ENCODE measurements at places on chromosomes 16 and 17.
A peak's percentile ranks its signal among the peaks of the same experiment; 100 is the strongest.

GRCh38 chr16:74852500-74852875 is 77.9 kb upstream of the FA2H start:
- no peak for DNase-seq

DNA sequence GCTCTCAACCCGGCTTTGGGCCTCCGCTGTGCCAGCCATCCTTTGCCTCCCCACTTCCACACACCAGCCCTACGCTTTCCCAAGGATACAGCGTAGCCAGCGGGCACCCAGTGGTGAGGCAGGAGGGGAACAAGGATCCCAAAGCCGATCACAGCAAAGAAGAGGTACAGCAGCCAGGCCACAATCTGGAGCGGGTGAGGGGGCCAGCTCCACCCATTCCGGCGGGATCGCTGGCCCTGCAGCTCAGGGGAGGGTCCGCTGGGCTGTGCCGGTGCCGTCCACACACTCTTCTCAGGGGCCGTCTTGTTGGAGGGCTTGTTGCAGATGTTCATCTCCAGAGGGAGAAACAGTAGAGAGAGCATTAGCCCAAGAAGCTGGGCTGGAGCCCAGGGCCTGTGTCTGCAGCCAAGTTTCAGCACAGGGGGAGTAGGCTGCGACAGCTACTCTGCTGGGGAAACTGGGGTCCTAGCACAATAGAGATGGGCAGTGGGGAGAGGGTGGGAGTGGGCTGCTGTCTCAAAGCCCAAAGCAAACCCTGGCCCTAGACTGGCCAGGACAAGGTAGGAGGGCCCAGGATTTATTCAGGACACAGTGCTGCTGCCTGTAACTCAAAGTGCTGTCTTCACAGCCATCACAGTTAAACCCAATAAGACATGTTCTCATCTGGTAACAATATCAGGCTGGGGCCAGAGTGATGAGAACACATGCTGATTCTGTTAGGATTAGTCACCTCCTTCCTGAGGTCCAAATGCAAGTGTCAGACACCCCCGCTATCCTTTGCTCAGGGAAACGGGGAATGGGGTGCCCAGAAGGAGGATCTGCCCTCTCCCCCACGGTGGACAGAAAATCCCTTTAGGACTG is 9.9 kb downstream of the ZDHHC1 start:
- DNase-seq, result no peak

- no peak for DNase-seq
Measured at GRCh38 chr16:5722116-5722619, 624.6 kb upstream of the EEF2KMT start.

DNA sequence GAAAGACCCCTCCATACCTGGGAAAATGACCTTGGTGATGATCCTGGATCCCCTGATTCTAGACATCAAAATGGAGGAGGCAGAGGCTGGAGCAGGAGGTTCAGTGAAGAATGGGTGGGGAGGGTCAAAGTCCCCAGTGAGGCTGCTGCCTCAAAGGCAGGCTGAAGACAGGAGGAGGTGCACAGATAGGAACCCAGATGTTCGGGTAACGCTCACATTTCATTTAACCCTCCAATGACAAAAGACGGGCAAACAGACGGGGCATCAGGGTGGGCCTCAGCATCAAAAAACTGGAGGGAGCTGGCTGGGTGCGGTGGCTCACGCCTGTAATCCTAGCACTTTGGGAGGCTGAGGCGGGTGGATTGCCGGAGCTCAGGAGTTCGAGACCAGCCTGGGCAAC is at the start of gene ANKRD40CL:
Gene ANKRD40CL (minus strand): TSS at position 73 of the 400 bp plus-strand sequence. CDS start 605 bp downstream, outside the sequence.
- no peak for DNase-seq

- DNase-seq, result no peak
Measured at GRCh38 chr17:47879028-47879585, 16.9 kb upstream of the SP2 start.

GRCh38 chr17:79415909-79416308 is 194.9 kb downstream of the RBFOX3 start:
- DNase-seq, result no peak

- peak; percentile 89 for DNase-seq
Measured at GRCh38 chr17:76385892-76386786, 1.7 kb downstream of the SPHK1 start.

DNA sequence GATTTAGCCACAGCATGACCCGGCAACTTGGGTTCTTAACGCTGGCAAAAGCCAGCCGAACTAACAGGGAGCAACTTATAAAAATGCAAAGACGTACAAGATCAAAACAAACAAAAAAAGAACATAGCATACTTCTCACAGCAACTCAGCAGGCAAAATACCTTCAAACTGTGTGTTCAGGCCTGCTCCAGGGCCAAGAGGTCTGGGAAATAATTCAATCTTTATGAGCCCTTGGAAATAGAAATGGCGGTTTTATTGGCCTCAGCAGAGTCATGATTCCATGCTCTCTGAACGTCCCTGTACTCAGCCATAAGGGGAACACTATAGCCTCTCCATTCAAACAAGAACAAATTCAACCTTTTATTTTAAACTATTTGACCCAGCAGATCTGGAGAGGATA is 101.3 kb upstream of the C17orf78 start:
- no peak for DNase-seq

DNA sequence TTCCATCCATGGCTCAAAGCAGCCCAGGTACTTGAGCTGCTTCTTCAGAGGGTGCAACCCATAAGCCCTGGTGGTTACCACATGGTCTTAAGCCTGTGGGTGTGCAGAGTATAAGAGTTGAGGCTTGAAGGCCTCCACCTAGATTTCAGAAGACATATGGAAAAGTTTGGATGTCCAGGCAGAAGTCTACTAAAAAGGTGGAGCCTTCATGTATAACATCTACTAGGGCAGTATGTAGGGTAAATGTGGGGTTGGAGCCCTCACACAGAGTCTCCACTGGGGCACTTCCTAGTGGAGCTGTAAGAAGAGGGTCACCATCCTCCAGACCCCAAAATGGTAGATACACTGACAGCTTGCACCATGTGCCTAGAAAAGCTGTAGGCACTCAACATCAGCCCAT is 120.9 kb downstream of the HS3ST3A1 start:
- DNase-seq, result no peak

GRCh38 chr16:69934044-69934443 is 17.1 kb upstream of the CLEC18A start:
- DNase-seq, result no peak

- no peak for DNase-seq
Measured at GRCh38 chr17:66444031-66444430, 141.6 kb downstream of the PRKCA start.

Measured in activated CD4-positive, alpha-beta T cell treated with anti-CD3 and anti-CD28 coated beads, Interleukin-10, Interleukin-2, amounts not matched to agents 100 ng/mL and 50 ng/mL, durations not matched to agents 16 hours and 8 hours (primary cell).